ENCODE measurements at places on chromosomes 3 and 15. TPM values are rescaled to one million over a fixed set of nuclear protein-coding genes. Genes with fewer than 3 reads are reported as not detected.

RAB6B gene
- 9.2 TPM for total RNA-seq

VIPR1 gene
- 1.0 TPM for total RNA-seq

C3orf20 gene
- total RNA-seq: 0.12 TPM

DNA sequence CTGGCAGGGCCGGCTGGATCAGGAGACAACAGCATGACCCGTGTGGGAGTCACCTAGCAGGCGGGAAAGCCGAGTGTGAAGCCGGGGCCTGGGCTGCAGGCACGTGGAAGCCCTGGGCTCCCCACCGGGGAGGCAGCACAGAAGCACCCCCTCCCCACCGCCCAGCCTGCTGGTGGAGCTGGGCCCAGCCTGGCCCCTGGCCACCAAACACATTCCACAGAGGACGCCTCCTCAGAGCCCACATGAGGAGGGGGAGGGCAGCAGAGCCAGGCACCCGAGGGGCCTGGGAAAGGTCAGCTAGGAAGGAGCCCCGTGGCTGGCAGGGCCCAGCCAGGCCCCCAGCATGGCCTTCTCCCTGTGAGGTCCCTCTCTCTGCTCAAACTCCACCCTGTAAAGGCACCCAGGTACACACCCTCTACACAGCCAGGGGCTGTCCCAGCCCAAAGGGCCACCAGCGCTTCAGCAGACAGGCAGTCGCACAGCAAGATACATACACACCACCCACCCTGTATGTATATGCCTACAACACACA, 4.5 kb downstream of the PLXNB1 start:
- peak; percentile 63 for DNase-seq

GRCh38 chr15:94387849-94388441, 156.6 kb downstream of the MCTP2 start:
- no peak for DNase-seq

- no peak for DNase-seq
Measured at GRCh38 chr3:154228561-154229216, 95.6 kb downstream of the DHX36 start.

DNA sequence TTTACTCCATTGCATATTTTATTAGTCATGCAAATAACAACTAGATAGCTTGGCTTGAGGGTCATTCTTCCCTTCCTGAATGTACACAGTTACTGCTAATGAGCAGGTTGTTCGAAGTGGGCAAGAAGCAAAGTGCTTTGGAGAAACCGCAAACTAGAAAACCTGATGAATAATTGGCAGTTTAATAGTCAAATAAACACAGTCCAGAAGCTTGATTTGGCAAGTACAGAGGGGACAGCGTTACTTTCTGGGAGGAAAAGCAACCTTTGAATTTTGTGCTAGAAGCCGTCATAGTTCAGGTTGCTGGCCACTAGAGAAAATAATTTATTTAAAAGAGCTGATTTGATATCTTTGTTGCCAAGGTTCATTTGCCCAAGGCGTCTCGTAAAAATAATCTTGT, 94.9 kb downstream of the MFSD1 start:
- DNase-seq: no peak

GRCh38 chr3:187957582-187957981, 196.4 kb upstream of the LPP start:
- DNase-seq: no peak
